ENCODE measurements at places on chromosomes 7 and 10. TPM values are rescaled to one million over a fixed set of nuclear protein-coding genes. Genes with fewer than 3 reads are reported as not detected.

The TLX1 gene
- total RNA-seq, result not detected

The SFTPA1 gene
- not detected for total RNA-seq

The PON1 gene
- total RNA-seq, result not detected

The NEBL gene
- 3.1 TPM for total RNA-seq

The OR2A12 gene
- total RNA-seq, result not detected

The INA gene
- 0.18 TPM for total RNA-seq

The RBP4 gene
- total RNA-seq, result not detected

The GRM3 gene
- total RNA-seq, result not detected

The C10orf62 gene
- not detected for total RNA-seq

The CTAGE8 gene
- total RNA-seq, result not detected

The LRRN3 gene
- total RNA-seq, result not detected

The LIPN gene
- not detected for total RNA-seq

The ARHGAP12 gene
- total RNA-seq, result 22.2 TPM

The EVX1 gene
- total RNA-seq, result not detected

The GHITM gene
- 179 TPM for total RNA-seq

The CUZD1 gene
- 0.54 TPM for total RNA-seq

The PNLIPRP3 gene
- total RNA-seq, result not detected

The PRPS1L1 gene
- total RNA-seq, result not detected
